Astrocyte of the cerebellum (primary cell): ENCODE measurements at places on chromosomes 3 and 15.
A peak's percentile ranks its signal among the peaks of the same experiment; 100 is the strongest.

DNA sequence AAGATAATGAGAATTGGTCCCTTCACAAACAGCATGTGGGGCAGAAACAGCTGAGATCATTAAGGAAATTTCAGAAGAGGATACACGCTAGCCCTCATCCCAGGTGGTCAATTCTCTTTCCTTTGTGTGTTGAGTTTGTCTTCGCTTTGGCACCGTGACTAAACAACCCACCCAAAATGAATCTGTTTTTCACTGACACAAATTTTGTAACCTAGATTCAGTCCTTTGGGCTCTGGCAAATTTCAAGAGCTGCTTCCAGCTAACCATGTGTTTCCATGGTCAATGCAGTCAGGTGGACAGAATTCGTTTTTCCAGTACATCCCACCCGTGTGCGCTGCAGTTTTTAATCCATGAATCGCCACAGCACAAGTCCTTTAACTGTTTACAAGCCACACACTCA lies 435.4 kb downstream of the WDR72 start:
- no peak for DNase-seq

GRCh38 chr15:45116006-45116481 lies 1.9 kb downstream of the DUOXA2 start:
- DNase-seq = no peak

GRCh38 chr3:86815880-86816279 lies 175.1 kb downstream of the VGLL3 start:
- DNase-seq = no peak

DNA sequence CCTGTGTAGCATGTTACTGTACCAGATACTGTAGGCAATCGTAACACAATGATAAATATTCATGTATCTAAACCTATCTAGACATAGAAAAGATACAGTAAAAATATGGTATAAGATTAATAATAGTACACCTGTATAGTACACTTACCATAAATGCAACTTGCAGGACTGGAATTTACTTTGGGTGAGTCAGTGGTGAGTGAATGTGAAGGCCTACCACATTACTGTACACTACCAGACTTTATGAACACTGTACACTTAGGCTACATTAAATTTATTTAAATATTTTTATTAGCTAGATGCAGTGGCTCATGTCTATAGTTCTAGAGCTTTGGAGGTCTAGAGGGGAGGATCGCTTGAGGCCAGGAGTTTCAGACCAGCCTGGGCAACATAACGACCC lies 186.6 kb upstream of the ROPN1 start:
- DNase-seq = no peak

DNA sequence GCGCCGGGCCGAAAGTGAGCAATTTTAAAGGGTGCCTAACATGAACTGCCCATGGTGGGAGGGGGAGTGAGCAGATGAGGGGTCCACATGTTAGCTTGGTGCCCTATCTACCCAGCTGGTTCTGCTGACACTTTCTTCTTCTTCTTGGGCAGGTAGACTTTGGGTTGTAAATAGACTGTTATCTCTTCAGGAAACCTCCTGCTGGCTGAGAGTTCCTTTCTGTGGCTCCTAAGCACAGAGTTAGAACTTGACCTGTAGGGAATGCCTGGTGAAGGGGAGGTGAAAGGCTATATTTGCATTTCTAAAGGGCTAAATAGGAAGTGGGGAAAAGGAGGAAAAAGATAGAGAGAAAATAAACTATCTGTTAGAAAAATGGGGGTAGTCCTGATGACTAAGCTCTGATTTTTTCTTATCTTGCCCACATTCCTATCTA lies 521.4 kb upstream of the TGFBR2 start:
- DNase-seq = no peak

- DNase-seq = no peak
Measured at GRCh38 chr3:60657972-60658371, 593.3 kb downstream of the FHIT start.

DNA sequence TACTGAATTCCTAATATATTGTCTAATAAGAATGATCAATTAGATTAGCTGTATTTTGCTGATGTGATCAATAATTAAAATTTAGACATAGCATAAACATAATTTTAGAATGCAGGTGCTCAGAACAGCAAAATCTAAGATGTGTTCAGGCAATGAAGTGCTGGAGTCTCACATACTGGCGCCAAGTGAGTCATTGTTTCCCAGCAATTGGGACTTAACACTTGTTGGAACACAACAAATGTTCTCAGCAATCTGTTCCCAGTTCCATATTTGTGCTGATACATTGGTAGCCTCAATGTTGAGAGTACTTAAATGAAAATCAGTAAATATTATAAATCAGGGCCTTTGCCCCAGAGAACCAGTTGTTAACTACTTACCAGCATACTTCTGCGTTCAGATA lies 619.0 kb downstream of the ROBO1 start:
- peak; percentile 11 for DNase-seq

- DNase-seq = no peak
Measured at GRCh38 chr15:63797116-63797515, 36.6 kb downstream of the HERC1 start.

DNA sequence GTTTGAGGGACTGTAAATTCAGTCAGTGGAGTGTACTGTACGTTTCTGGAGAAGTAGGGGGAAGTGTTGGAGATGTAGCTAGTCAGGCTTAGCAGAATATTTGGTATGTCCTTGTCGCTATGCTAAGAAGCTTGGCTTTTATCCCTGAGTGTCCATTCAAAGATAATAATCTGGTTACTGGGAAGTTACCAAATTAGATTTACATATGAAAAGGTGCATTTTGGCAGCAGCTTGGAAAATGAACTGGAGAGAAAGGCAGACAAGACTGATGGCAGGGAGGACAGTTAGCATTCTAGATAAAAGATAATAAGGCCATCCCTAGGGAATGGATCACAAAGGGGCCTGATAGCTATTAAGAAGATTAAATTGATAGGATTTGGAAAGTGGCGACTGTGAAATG lies 58.7 kb downstream of the P2RY1 start:
- no peak for DNase-seq

- no peak for DNase-seq
Measured at GRCh38 chr3:12871404-12871983, 30.1 kb upstream of the RPL32 start.

DNA sequence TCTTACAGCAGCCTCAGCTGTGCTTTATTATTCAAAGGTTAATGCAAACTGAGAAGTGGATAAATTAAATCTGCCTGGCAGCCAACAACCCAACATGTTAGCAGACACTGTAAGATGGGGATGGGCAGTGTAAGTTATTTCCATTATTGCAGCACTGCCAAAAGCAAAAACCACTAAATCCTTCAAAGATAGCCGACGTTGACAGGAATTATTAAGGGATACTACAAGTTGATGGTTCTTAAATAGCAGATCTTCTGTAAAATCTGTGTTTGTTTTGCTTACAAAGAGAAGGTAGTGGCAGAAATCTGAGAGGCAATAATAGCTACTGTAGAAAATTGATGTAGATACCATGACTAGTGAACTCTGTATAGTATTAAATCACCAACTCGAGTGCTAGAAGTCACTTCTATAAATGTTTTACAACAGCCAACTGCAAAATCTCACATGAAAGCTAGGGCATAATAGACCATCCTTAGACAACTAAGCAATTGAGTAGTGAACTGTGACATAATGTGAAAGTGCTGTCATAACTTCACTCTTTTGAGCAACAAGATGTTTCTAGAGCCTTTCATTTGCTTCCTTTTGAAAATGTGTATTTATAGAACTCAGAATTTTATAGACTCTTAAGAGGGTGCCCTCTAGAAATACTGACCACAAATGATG lies 278.6 kb downstream of the UBE2E2 start:
- DNase-seq = peak; percentile 22

DNA sequence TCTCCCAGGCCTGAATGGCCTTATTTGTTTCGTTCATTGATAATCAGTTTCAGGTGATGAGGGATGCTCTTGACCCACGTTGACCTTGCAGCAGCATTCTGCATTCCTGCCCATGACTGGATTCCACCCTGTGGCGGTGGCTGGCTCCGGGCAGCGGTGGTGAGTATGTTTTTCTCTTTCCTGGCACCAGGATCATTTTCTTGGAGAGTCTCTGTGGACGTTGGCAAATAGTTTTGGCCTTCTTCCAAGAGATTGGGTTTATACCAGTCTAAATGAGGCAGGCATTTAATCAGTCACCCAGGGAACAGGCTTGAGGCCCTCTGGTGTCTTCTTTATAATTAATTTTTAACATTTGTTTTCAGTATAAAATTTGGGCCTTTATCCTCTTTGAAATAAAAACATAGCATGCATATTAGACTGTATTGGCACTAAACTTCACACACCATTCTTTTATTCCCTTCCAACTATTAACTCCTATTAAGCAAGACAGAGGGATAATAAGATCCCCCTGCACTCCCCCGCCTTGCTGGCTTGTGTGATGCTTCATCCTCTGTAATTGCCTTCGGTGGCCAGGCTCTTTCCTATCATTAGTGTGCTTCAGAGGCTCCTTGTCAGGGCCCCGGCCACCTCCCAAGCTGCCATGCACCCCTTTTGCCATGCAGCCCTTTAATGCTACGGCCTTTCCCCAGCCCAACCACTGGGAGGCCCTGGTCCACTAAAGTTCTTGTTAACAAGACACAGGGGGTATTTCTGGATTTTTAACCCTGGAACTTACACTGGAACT lies 176.2 kb upstream of the TOPAZ1 start:
- no peak for DNase-seq

GRCh38 chr3:39000008-39000450 lies 51.7 kb downstream of the SCN11A start:
- peak; percentile 38 for DNase-seq

DNA sequence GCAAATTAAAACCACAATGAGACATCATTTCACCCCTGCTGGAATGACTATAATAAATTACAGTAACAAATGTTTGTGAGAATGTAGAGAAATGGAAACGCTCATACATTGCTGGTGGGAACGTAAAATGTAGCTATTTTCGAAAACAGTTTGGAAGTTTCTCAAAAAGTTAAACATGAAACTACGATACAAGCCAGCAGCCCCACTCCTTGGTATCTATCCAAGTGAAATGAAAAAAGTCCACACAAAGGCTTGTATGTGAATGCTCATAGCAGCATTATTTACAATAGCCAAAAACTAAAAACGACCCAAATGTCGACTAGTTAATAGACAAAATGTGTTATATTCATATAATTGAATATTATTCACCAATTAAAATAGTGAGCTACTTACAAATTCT lies 22.9 kb upstream of the CFAP20DC start:
- no peak for DNase-seq

DNA sequence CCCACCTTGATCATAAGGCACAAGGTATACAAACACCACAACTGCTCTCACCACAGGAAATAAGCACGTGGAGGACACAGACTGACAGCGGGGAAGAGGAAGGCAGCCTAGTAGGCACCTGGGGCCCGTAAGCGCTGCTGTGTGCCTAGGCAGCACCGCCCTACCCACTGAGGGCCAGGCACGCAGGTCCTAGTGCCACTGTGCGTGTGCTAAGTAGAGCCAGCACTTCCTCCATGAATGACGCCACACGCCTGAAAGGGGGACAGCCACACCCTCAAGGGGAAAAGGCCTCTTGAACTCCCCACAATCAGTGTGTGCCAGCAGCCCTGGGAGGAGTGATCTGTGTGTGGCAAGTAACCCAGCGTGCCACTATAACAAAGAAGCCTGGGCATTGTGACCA lies 73.0 kb downstream of the ATP1B3 start:
- no peak for DNase-seq

GRCh38 chr3:48896936-48897335 lies 1.7 kb downstream of the SLC25A20 start:
- peak; percentile 18 for DNase-seq

- DNase-seq = no peak
Measured at GRCh38 chr3:146072061-146072460, 88.9 kb downstream of the PLOD2 start.

DNA sequence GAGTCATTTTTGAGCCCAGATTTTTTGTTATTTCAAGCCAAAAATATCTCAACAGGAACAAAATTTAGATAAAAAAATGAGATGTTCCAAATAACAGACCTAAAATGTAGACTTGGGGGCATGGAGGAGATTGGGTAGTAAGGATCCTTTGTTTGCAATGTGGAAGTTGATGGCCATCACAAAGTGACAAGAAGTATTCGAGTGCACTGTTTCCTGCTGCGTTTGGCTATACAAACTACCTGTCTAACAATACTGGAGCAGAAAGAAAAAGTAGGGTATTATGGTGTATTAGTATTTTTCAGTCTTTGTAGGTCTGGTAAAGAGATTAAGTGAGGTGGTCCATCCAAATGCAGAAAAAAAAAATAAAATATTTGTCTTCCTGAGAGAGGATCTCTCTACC lies 284.2 kb downstream of the C3orf38 start:
- no peak for DNase-seq

DNA sequence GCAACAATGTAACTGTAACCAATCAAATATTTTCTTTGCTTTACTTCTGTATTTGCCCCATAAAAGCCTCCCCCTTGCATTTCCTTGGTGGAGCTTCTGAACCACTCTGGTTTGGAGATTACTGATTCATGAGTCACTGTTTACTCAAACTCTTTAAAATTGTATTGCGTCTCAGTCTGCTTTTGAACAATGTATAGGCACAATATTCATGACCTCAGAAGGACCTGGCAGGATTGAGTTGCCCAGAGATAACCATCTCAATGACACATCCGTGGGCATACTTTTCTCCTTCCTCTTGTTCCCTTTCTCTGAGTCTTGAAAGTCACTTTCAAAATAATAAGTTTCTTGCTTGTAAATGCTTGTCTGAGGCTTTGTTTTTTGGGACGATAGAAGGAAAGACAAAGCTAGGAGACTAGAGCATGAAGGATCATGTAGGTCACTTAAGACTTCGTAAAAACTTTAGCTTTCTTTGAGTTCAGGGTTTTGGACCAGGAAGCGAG lies 57.1 kb upstream of the POU1F1 start:
- peak; percentile 44 for DNase-seq

- DNase-seq = no peak
Measured at GRCh38 chr3:171541181-171541580, 81.0 kb upstream of the TNIK start.

DNA sequence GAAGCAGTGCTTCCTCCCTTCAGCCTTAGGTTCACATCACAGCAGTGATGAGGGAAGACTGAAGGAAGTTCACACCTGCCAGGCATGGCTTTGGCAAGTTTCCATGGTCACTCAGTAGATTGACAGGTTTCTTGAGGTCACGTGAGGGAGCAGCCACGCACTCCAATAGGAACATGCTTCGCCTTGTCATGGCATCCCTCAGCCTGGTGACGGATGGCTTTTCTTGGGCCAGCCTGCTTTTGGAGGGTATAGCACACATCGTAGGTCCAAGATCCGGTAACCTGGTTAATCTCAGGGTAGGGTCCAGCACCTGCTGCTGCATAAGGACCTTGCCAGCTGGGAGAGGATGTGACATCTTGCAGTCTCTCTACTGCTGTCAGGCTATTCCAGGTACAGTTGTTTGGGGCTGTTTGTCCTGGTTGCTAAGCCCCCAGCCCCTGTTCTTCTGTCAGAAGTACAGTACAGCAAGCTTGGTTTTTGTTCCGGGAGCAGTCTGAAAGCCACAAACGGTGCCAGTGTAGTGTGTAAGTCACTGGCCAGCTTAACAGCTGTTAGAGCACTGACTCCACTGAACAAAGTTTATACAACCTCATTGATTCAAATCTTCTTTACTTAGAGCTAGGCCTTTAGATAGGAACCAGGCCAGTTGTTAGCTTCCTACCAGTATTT lies 42.3 kb downstream of the PSMD6 start:
- DNase-seq = no peak

- DNase-seq = peak; percentile 40
Measured at GRCh38 chr15:41904541-41905005, 10.7 kb upstream of the SPTBN5 start.
